ENCODE measurements at places on chromosomes 6 and 20.

DNA sequence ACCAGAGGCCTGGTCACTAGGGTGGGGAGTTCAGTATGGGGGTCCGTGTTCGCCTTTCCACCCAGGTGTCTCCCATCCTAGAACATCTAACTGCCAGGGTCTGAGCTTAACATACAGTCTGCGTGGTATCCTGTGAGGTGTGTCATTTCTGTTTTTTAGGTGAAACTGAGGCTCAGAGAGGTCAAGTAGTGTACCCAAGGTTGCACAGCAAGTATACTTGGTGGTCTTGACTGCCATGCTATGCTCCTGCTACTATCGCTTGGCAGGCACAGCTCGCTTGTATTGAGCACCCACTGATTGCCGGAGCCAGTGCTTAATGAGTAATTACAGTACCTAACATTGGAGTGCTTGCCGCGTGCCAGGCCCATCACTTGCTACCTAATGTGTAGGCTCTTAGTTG, 26.2 kb downstream of the GTSF1L start:
- DNase-seq: no peak

GRCh38 chr20:16498526-16499253, 74.6 kb downstream of the KIF16B start:
- DNase-seq: no peak

- DNase-seq: no peak
Measured at GRCh38 chr6:50093116-50093937, 43.6 kb upstream of the DEFB112 start.

GRCh38 chr6:79158856-79159516, 75.5 kb downstream of the HMGN3 start:
- DNase-seq: no peak

- peak; percentile 55 for DNase-seq
Measured at GRCh38 chr20:53582574-53583351, 10.9 kb downstream of the ZNF217 start.

DNA sequence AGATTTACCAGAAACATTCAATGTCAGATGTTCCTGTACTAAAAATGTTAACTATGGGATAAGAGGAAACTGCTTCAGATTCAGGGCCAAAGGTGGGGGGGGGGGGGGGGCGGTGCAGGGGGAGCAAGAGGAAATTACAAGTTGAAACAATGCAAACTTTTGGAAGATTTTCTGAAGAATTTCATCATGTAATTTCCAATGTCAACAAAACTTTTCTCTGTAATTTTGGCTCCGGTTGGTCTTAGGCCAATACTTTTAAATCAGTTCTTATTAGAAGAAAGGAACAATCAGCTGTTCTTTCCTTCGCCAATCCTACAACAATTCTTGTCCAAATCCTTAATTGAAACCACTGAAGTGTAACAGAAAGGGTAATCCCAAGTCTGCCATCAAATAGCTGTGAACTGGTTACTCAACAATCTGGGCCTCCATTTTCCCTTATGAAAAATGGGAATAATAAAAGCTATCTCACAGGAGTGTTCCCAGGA, 13.1 kb downstream of the UQCC1 start:
- no peak for DNase-seq

DNA sequence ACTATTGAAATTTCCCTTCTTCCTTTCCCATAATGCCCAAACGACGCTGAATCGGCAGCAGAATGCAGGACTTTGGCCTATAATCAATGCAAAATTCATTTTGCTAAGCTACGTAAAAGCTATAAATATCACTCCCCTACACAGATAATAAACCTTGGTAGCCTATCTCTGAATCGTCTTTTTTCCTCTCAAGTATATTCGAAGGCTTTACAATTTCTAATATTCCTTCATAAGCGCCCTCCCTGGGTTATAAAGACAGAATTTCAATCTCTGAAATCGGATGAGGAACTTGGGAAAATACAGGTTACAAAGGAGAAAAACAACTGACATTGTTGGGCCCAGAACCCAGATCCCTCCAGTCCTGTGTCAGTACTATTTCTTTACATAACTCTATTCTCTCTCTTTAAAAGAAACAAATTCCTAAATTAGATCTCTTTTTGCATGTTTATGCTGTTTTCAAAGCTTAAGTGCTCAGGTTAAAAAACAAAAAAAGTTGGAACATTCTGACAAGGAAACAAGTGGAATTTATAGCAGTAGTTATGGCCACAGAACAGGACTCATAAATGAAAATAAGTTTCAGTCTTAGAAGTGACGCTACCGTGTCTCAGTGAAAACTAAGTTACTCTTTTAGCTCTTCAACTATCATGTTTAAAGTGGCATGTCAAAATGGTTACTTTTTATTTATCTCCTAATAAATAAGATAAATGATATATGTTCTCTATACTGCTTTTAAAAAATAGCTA, 84.5 kb downstream of the SESN1 start:
- no peak for DNase-seq

- DNase-seq: no peak
Measured at GRCh38 chr6:156197513-156197912, 579.7 kb upstream of the ARID1B start.

- no peak for DNase-seq
Measured at GRCh38 chr20:18258126-18258860, 30.0 kb upstream of the ZNF133 start.
